Activated T-helper 17 cell treated with anti-CD3 and anti-CD28 coated beads, Interleukin-2, amount 50 U/mL, for 72 hours (primary cell): ENCODE measurements at places on chromosomes 2 and 18. TPM values are rescaled to one million over a fixed set of nuclear protein-coding genes. Genes with fewer than 3 reads are reported as not detected.

ASAP2 gene
- 0.17 TPM for total RNA-seq

- peak; percentile 89 for ATAC-seq
Observed at GRCh38 chr2:42169100-42169873, at the start of gene EML4. Gene EML4 (plus strand): TSS chr2:42169353. CDS start chr2:42169612, 259 bp downstream.

- no peak for ATAC-seq
Observed at GRCh38 chr2:16661936-16662839, 3.4 kb downstream of the CYRIA start.

ANKRD36B gene
- total RNA-seq = 48.6 TPM

DNA sequence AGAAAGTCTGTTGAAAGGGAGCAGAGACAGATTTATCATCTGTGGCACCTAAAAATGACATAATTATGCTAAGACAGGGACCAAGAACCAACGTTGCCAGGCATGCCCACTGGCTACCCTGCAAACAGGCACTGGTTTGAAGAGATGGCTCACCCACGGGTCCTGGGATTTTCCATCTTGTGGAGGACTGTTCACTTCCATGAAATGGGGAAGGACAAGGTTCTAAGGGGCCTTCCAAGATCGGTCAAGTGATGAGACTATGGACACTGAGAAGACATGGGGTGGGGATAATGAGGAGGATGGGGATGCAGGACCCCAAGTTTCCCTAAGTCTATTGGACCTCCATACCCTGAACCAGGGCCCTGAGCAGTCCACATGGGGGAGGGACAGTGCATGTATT is 18.9 kb downstream of the LGALSL start:
- no peak for ATAC-seq

DNA sequence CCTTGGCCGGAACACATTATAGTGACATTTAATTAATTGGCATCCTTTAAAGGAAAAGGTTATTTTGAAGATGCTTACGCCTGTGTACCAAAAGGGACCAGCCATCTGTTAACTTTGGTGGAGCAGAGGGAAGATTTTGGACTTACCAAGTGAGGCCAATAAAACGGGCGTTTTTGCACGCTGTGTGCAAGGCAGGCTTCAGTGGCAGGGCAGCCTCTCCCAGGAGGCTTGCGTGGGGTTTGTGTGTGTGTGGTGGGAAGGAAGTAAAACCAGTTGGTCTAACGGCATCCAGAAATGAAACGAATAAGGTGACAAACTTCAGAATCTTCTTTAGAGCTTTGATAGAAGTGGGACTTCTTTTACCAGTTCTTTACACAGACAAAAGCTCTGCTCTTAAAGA is 191.7 kb downstream of the PRKCE start:
- ATAC-seq = no peak

DNA sequence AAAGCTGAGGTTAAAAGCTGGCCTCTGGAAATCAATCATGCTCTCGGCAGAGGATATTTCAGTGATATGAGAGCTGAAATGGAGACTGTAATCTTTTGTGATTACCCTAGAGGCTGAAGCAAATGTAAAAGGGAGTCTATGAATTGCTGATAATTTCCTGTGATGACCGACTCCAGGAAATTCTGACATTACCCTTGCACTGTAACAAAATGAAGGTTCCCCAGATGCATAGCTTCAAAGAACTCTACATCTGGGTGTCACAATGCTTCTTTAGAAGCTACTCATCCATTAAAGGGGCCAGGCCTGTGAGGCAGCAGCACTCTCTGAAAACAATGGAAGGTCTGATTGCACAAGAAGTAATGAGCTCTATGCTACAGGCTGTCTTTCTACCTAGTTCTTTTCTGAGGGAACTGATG is 268.2 kb upstream of the SESTD1 start:
- no peak for ATAC-seq

GRCh38 chr2:70241340-70241739 is 7.1 kb downstream of the TIA1 start:
- ATAC-seq = no peak

SCN1A gene
- not detected for total RNA-seq

NYAP2 gene
- 0.19 TPM for total RNA-seq

DNA sequence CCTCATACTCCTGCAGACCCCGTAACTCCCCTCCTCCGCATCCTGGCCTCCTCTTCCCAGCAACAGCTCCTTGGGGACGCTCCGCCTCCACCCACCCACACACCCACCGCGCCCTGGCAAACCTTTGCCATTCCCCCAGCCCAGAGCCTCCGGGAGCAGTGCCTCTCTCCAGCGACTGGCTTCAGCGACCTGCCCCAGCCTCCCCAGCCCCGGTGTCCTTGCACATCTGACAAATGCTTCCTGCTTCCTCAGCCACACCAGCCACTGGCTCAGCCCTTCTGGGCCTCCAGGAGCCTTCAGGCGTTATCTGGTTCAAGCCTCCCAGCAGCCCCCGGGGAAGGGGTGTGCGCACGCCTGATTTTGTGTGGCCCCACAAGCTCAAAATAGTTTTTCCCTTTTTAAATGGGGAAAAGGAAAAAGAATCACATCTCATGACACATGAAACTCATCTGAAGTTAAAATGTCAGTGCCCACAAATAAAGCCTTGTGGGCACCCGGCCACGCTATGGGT is 14.2 kb downstream of the ESPNL start:
- no peak for ATAC-seq

- peak; percentile 49 for ATAC-seq
Observed at GRCh38 chr2:100953406-100954043, 48.6 kb upstream of the RPL31 start.

- ATAC-seq = no peak
Observed at GRCh38 chr2:231664727-231665126, 43.6 kb upstream of the PTMA start.

PEX13 gene
- 17.1 TPM for total RNA-seq

GRCh38 chr2:50529600-50530218 is 502.2 kb downstream of the NRXN1 start:
- ATAC-seq = peak; percentile 45

UGT1A10 gene
- 0.16 TPM for total RNA-seq

SP110 gene
- 53.1 TPM for total RNA-seq

GRCh38 chr2:1661891-1662605 is 82.3 kb downstream of the PXDN start:
- no peak for ATAC-seq

GRCh38 chr18:74897971-74898657 is 300.4 kb downstream of the ZNF407 start:
- no peak for ATAC-seq

- peak; percentile 71 for ATAC-seq
Observed at GRCh38 chr18:35588995-35589394, 7.5 kb downstream of the GALNT1 start.

DNA sequence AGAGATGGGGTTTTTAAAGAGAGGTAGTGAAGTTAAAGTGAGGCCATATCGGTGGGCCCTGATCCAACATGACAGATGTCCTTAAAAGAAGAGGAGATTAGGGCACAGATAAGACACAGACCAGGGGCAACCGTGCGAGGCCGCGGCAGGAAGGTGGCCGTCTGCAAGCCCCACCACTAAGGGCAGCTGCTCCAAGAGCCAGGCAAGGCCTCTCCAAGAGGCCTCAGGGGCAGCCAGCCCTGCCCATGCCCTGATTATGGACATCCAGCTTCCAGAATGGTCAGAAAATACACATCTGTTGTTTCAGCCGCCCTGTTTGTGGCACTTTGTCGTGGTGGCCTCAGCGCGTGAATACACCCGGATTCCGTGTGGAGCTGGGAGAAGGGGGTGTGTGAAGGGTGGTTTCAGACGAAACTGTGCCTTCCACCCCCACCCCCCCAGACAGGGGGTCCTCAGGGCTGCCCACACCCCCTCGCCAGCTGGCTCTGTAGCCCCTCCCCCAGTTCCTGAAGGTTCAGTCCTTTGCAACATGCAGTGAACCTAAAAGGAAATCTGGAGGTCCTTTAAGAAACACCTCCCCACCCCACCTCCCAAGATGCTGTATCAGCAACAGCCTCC is 74.1 kb upstream of the SMAD7 start:
- ATAC-seq = no peak

- ATAC-seq = no peak
Observed at GRCh38 chr2:55076721-55077120, 26.5 kb upstream of the RTN4 start.

STPG4 gene
- 0.19 TPM for total RNA-seq

WNT10A gene
- total RNA-seq = 1.0 TPM

ANKRD62 gene
- not detected for total RNA-seq

PDCL3 gene
- 26.1 TPM for total RNA-seq

GPR17 gene
- not detected for total RNA-seq

DNA sequence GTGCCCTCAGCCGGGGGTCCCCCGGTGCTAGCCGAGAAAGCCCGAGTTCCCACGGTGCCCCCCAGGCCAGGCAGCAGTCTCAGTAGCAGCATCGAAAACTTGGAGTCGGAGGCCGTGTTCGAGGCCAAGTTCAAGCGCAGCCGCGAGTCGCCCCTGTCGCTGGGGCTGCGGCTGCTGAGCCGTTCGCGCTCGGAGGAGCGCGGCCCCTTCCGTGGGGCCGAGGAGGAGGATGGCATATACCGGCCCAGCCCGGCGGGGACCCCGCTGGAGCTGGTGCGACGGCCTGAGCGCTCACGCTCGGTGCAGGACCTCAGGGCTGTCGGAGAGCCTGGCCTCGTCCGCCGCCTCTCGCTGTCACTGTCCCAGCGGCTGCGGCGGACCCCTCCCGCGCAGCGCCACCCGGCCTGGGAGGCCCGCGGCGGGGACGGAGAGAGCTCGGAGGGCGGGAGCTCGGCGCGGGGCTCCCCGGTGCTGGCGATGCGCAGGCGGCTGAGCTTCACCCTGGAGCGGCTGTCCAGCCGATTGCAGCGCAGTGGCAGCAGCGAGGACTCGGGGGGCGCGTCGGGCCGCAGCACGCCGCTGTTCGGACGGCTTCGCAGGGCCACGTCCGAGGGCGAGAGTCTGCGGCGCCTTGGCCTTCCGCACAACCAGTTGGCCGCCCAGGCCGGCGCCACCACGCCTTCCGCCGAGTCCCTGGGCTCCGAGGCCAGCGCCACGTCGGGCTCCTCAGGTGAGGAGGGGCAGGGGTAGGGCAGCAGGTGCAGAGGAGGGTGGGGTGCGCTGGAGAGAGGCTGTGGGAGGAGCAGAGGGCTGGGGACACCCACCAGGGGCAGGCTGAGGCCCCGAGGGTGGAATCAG is 14.1 kb upstream of the GMPPA start:
- ATAC-seq = peak; percentile 20

DNA sequence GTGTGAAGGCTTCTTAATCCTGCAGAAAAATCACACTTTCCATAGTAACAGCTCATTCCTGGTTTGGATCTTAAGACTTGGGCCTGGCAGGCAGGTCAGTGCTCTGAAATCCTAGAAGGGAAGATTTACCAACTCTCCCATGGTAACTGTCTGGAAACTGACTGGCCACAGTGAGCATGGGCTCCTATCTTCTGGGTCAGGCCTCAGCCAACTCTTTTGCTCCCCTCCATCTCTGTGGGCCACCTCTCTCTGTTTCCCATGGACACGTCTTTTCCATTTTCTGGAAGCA is 86.7 kb downstream of the ACAA2 start:
- ATAC-seq = no peak

RAMP1 gene
- not detected for total RNA-seq

- ATAC-seq = no peak
Observed at GRCh38 chr2:133045787-133046186, 375.8 kb upstream of the LYPD1 start.

- no peak for ATAC-seq
Observed at GRCh38 chr2:120476141-120476540, 130.2 kb downstream of the INHBB start.

DNA sequence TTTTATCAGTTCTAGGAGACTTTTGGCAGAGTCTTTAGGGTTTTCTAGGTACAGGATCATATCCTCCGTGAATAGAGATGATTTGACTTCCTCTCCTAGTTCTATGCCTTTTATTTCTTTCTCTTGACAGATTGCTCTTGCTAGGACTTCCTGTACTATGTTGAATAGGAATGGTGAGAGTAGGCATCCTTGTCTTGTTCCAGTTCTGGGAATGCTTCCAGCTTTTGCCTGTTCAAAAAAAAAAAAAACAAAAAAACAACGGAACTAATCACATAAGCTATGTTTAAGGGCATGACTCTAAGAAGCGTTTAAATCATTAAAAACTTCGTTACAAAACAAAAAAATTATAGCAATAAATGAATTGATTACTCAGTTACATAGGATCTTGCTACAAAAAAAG is 145.7 kb downstream of the NUP35 start:
- no peak for ATAC-seq

DNA sequence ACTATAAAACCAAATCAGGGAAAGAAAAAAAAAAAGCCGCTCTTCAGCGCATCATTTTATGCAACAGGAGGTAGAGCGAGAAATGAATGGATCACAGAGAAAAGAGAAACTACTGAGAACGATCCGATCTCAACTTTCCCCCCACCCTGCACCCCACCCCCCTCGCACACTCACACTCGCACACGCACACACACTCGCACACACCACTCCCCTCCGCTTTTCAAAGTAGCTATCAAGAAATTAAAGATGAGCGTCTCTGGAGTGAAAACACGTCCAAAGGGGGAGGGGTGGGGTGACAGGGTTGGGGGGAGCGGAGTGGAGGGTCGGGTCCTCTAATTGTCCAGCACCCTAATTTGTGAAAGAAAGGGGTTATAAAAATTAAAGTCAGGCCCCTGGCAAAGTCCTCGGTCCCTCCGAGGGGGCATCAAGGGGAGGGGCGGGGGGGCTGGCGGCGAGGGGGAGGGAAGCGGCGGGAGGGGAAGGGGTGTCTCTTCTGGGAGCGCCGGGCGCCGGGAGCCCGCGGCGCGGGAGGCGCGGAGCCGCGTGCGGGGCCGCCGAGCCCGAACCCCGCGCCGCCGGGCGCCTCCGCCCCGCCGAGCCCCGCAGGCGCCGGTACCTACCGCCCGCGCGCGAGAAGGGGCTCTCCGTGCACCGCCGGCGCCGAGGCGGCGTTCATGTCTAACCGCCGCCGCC is 428 bp downstream of the TCF4 start:
- no peak for ATAC-seq

DNA sequence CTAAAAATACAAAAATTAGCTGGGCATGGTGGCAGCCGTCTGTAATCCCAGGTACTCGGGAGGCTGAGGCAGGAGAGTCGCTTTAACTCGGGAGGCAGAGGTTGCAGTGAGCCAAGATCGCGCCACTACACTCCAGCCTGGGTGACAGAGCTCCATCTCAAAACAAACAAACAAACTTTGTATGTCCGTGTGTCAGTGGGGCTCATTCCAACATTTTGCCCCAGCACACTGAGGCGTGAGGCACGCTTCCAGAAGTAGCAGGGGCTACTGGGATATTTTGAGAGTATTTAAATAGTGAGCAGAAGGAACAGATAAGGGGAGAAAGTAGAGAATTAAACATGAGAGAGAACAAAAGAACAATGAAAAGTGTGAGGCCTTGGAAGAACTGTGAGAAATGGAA is 83.3 kb upstream of the TANK start:
- ATAC-seq = no peak

GRCh38 chr2:29240601-29241000 is 125.4 kb downstream of the CLIP4 start:
- no peak for ATAC-seq

DNA sequence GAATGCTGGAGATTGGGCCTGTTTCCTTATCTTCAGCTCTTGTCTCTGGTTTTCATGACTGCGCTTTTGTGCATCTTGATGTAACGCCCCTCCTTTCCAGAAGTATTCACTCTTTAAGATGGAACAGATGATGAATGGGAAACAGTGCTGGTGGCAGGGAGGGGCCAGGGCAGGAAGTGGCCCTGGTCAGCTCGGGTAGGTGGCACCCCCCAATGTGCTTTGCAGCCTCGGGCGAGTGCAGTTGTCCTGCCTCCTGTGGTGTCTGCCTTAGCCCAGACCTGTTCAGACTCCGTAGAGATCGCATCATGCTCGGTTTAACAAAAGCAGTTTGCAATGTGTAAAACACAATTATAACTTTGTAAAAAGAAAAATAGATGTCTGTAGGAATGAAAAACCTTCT is 17.0 kb upstream of the MGAT4A start:
- ATAC-seq = no peak
